ENCODE measurements at places on chromosomes 7 and 10.
A peak's percentile ranks its signal among the peaks of the same experiment; 100 is the strongest.

DNA sequence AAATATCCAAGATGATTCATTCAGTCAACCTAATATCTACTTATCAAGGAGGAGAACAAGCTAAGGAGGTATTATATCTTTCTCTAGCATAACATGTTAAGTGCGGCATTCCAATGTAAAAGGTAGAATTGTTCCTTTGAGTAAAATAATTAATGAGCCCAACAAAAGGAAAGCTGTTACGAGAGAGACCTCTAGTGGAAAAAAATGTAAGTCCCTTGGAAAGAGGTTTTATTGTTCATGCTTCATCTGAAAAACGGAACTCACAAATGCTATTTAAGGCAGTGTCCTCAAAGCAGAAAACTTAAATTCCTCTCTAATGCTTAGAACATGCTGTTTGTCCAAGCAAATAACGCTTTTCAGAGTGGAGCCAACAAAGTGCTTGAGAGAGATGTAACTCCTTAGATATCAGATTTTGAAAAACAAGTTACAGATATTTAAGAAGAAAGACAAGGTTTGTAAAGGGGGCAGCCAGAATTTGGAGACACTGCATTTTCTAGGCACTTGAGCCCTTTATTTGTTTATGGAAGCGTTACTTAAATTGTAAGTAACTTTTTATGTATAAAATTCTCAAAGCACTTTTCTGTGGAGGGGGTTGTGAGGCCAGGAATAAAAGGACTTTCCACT lies 119.9 kb downstream of the TFEC start:
- DNase-seq, result peak; percentile 47

GRCh38 chr7:128697302-128697905 lies 25.3 kb downstream of the GARIN1A start:
- DNase-seq, result peak; percentile 83

GRCh38 chr7:45024126-45024744 lies 24.2 kb downstream of the CCM2 start:
- DNase-seq, result no peak

GRCh38 chr10:133440633-133441285 lies 13.0 kb upstream of the SCART1 start:
- DNase-seq, result no peak

DNA sequence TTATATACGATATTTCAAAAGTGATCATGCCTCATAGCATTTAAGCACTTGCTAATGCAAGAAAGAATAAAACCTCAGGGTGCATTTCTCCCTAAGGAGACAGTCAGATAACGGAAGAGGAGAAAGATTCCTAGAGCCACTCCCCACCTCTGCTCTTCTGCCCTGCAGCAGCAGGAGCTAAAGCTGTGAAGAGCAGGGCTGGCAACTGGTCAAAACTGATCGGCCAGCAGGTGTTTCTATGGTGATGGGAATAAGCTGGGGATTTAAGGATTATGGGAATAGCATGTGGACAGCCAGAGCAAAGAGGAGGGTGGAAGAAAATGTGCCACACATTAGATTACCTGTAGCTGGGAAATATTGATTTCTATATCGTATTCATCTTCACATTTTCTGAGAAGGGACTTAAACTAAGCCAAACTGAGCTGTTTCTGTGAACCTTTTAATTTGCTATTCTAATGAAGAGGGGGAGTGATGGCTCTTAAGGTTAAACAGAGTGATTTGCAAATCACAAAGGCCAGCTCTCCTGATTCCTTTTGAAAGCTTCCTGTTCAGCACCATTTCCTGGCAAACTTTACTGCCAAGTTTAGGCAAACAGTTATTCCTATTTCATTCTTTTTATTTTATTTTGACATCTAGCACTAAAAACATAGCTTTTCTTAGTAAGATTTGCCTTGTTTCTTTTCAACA lies 268.9 kb upstream of the PFKP start:
- DNase-seq, result peak; percentile 19

- no peak for DNase-seq
Observed at GRCh38 chr7:46725838-46726237, 804.8 kb upstream of the IGFBP3 start.

GRCh38 chr7:139898483-139898882 lies 69.4 kb downstream of the TBXAS1 start:
- no peak for DNase-seq

DNA sequence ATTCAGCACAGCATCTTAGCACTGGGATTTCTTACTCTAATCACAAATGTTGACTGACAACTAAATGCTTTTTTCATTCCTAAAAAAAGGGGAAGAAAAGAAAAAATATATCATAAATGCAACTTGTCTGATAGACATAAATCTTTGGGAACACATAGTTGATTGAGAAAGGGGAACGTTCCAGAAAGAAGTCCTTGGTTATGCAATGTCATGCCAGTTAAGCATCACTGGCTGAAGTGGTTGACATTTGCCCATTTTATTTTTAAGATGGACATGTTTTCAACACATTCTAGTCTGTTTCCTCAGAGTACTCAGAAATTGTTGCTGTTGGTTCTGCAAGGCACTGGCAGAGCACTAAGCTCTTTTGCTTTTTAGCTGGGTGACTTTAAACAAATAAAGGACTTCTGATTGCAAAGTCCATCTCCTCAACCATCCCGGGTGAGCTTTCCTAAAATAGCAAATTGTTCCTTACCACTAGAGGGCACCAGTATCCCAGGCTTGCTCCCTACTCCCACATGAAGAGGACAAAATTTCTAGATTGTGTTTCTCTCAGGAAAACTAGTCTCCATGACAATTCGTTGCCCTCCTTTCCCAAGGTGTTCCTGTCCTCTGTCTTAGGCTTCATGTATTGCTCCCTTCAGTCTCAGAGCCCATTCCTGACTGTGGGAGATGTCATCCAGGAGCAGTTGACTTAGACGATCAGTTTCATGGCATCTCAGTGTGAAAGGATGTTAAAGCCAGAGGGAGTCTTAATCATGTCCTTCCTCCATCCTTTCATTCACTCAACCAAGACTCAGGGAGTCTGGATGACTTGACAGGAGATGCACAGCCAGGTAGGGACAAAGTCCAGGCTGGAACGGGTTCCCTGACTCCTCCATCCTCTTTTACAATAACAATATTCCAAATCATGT lies 23.9 kb downstream of the OPALIN start:
- peak; percentile 67 for DNase-seq

GRCh38 chr7:73423519-73424488 lies 9.8 kb upstream of the FZD9 start:
- DNase-seq, result no peak

DNA sequence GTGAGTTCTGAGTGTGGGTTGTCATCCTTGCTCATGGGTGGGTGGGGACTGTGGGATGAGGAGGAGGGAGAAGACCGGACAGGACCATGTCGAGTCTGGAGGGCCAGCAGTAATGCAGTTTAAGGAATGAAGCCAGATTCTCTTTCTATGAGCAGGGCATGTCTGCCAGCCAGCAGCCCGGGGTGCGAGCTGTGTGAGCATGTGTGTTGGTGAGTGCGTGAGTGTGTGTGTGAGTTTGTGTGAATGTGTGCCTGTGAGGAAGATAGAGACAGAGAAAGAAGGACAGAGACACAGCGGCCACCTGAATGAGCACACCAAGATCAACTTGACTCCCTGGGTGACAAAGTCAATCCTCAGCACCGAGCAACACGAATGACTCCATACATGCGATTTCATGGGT lies 52.3 kb downstream of the ADARB2 start:
- no peak for DNase-seq

GRCh38 chr10:89414146-89414878 lies at the start of gene IFIT5:
Gene IFIT5 (plus strand): TSS chr10:89414568. CDS start chr10:89414799, 231 bp downstream.
- peak; percentile 82 for DNase-seq

DNA sequence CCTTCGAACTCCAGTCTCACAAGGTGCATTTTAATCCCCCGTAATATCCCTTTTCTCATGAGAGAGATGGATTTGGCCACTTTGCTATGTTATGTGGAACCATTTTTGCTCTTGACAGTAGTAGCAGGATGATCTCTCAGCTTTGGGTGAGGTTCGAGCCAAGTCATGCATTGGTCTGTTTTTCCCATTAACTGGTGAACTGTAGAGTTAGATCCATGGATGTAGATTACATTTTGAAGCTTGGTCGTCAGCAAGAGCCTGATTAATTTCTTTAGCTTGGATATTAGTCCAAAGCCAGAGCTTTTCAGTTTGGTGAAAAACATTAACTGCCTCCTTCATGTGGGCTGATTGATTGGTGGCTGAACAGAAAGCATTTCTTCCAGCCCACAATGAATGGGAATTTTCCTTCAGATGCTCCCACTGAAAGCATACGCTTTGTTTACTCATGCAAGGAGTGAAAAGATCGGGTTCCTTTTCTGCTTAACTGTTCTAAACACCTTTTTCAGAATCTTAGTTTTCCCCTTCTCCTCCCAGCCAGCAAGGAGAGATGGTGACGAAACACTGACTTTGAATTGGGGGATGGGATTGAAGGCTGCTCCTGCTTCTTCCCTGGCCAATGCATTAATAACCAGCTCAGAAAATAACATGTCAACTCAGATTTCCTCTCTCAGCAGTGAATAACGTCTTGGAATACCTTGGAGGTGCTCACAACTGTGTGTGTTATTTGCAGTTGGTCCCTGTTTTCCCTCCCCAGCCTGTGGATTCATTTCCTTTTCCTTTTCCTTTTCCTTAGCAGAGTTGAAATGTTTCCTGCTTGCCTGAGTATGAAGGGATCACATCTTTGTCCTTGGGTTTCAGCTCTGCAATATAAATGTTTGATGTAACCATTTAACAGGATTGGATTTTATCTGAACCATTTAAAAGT lies 351.8 kb upstream of the FZD8 start:
- DNase-seq, result no peak

DNA sequence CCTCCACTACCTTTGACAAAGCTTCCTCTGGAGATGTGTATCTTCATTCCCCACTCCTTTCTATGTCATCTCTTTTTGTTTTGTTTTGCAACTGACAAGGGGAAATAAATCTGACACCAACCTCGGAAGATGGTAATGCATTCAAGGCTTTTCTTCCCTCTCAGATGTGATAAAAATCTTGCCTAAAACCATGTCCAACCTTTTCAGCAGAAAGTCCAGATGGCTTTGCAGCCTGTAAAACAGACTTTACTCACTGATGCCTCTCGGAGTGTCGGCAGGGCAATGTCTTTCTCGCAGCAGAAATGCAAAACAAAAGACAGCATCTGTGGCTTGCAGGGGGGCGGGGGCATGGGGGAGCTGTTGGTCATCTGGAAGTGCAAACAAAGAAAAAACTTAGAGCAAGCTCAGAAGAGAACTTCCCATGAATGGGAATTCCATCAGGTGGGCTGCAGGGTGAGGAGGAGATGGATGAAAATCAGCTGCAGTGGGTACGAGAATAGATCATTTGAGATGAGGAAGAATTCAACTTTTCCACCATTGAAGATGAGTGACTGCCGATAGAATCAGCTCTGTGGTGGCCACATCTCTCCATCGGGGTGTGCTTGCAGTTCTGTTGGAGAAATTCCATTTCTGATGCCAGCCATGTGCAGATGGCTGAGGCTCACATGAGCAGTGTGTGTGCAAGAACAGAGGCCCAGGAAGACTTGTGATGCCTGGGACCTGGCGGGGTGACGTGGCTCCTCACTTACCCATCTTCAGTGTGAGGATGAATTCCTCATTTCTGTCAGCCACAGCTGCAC lies 237.7 kb downstream of the WDR37 start:
- DNase-seq, result peak; percentile 44

GRCh38 chr7:148962823-148963582 lies 65.3 kb downstream of the PDIA4 start:
- DNase-seq, result peak; percentile 53

GRCh38 chr7:134394056-134394455 lies 64.8 kb downstream of the AKR1B1 start:
- no peak for DNase-seq

- DNase-seq, result no peak
Observed at GRCh38 chr7:128861957-128862570, 592 bp upstream of the ATP6V1F start.

All from mesendoderm (in vitro differentiated cells).